ENCODE measurements at places on chromosomes 5 and 9.

DNA sequence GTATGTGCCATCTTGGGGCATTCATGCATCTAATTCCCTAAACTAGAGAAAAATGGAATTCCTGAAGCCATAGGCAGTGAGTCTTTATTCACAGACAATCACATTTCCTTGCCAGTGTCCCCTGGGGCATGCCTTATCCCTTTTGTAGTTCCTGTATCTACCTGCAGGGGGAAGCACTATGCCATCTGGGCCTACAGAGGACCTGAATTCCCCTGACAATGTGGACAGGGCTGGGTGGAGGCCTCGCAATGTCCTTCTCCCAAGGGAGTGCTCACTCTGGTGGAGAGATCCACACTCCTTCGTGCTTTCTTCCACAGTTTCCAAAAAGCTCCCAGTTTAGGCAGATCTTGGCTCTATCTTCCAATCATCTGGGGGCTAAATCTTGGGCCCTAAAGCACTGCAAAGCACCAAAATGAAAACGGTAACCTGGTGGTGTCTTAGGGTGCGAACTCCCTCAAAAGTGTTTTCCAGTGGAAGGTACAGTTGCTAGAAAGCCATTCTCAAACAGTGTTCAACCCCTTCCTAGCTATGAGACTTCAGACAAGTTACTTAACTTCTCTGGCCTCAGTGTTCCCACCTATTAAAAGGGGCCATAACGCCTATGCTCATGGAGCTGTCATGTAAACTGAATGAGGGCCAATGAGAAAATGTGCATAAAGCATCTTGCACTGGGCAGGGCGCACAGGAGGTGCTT is 17.5 kb downstream of the WHRN start:
- DNase-seq = no peak

GRCh38 chr5:16603701-16604100 is 13.1 kb downstream of the RETREG1 start:
- no peak for DNase-seq

- no peak for DNase-seq
These were observed 87.0 kb downstream of the DAB2IP start for GRCh38 chr9:121738411-121738810.

GRCh38 chr9:109923806-109924205 is 143.8 kb downstream of the PALM2AKAP2 start:
- DNase-seq = no peak

DNA sequence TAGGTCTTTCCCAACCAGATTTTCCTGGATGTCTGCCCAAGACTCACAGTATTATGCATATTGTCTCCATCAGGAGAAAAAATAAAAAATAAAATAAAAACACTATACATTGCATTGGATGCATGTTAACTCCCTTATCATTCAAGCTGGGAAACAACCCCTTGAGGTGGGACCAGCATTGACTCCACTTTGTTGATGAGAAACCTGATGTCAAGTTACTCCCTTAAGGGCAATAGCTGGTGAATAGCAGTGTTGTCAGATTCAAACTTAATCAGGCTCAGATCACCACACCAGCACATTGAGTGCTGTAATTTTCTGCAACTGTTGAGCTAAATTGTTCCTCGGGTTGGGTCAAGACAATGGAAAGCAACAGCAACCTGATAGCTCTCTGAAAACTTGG is 264.0 kb upstream of the TRIM32 start:
- no peak for DNase-seq

DNA sequence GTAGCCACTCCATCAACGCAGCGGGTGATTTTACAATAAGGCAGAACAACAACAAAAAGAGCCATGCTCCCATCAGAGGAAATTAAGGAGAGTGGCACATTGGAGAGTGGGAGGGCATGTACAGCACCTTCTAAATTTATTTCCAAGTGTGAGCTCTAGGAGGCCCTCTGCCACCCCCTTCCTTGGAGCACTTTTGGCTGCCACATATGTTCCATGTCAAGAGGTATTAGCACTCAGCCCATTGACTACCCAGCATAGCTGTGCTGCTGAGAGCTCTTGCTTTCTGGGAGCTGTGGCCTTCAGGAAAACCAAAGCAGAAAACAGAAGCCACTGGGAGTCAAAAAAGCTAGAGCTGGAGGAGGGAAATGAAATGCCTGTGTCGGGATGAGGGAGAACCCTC is 200.2 kb upstream of the PANK3 start:
- DNase-seq = no peak

DNA sequence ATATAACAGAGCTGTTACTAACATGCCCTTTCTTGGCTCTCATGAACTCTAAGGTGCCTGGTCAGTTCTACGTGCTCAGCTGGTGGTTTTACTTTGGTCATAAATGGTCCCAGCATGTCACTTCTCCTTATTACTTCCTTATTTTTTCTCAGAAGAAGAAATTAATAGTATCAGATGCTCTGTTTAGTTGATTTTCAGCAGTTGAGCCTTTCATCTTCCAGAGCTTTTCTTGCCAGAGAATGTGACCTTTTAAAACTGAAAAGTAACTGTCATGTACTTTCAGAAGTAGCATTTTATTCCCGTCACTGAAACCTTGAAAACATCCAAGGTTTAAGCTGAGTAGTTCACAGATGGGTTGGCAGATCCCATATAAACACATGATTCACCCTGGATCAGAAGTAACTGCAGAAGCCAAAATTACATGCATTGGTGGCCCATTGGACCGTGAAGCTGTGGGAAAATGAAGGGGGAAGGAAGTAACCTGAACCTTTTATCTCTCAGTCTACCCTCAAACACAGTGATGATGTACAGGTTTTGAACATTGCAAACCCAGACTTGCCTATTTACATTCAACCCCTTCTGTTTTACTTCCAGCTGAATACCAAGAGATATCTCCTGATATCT is 50.5 kb downstream of the HACD4 start:
- DNase-seq = no peak

GRCh38 chr5:6858419-6858818 is 145.2 kb downstream of the TENT4A start:
- DNase-seq = no peak

Measured in activated naive CD4-positive, alpha-beta T cell treated with anti-CD3 and anti-CD28 coated beads, Interleukin-2, amount 50 U/mL, for 72 hours (primary cell).